ENCODE measurements at places on chromosomes 1 and 21.

DNA sequence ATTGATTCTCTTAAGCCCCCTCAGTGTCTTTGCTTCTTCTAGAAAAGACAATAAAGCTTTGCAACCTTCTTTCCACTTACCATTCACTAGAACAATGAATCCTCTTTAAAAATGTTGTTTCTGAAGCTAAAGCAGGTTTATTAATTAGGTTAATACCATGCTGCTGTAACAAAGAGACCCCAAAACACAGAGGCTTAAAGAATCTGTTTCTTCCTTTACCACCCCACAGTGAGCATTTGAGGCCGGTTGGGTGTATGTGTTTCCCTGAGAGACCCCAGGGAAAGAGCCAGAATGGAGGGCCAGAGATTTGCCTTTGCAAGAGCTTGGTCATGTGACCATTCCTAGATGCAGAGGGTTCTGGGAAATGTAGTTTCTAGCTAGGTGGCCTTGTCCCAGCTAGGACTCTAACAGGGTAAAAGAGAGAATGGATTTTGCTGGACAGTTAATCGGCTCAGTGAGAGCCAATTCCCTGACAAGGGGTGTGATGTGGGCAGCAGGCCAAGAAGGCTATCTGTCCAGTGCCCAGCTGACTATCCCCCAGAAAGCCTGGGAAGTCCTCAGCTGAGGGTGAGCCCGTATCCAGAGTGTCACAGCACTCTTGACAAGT is 191.8 kb upstream of the TMEM51 start:
- no peak for DNase-seq

GRCh38 chr1:62964141-62964540 is 180.2 kb downstream of the ATG4C start:
- DNase-seq, result no peak

DNA sequence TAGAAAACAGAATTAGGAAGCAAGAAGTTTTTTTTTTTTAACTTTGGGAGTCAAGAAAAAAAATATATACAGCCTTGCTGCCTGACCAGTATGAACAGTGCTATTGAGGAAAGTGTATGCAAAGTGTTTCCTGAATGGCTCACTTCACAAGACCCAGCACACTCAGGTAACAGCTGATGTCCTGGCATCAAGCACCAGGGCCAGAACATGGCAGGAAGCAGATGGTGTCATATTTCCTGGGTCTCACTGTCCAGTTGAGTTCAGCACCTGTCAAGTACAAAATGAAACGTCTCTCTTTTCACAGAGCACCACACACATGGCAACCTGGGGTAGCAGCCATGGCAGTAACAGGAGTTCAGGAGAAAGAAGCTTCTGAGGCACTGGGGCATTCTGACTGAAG is 372.3 kb downstream of the TTLL7 start:
- DNase-seq, result no peak

GRCh38 chr1:65253800-65254319 is 55.5 kb upstream of the DNAJC6 start:
- DNase-seq, result no peak

GRCh38 chr1:205658943-205659581 is 21.2 kb downstream of the SLC45A3 start:
- no peak for DNase-seq

GRCh38 chr1:248828845-248829244 is 3.1 kb upstream of the SH3BP5L start:
- DNase-seq, result peak; percentile 82

- DNase-seq, result no peak
These were observed 125.4 kb upstream of the TMEM51 start for GRCh38 chr1:15028102-15028501.

GRCh38 chr1:169741666-169742394 is 8.0 kb upstream of the SELE start:
- DNase-seq, result no peak

GRCh38 chr21:45470087-45470515 is 65.1 kb downstream of the COL18A1 start:
- no peak for DNase-seq

DNA sequence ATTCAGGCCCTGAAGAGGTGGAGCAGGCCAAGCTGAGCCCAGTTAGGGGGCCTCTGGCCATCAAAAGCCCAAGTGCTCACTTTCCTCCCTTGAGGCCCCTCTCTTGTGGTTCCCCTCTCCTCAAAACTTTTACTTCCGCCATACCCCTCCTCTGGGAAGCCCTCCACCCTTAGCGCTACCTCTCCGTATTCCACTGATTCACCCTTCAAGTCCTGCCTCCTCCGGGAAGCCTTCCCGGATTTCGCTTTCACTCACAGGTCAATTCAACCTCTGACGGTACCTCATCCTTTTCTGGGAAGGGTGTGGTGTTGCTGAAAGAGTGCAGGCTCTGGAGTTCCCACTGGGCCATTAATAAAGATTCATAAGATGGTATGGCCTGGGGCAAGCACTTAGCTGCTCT is 19.1 kb downstream of the SPOCD1 start:
- DNase-seq, result no peak

- DNase-seq, result no peak
These were observed 40.3 kb downstream of the HSF2BP start for GRCh38 chr21:43618940-43619339.

GRCh38 chr1:9153152-9153551 is 24.2 kb upstream of the GPR157 start:
- no peak for DNase-seq

DNA sequence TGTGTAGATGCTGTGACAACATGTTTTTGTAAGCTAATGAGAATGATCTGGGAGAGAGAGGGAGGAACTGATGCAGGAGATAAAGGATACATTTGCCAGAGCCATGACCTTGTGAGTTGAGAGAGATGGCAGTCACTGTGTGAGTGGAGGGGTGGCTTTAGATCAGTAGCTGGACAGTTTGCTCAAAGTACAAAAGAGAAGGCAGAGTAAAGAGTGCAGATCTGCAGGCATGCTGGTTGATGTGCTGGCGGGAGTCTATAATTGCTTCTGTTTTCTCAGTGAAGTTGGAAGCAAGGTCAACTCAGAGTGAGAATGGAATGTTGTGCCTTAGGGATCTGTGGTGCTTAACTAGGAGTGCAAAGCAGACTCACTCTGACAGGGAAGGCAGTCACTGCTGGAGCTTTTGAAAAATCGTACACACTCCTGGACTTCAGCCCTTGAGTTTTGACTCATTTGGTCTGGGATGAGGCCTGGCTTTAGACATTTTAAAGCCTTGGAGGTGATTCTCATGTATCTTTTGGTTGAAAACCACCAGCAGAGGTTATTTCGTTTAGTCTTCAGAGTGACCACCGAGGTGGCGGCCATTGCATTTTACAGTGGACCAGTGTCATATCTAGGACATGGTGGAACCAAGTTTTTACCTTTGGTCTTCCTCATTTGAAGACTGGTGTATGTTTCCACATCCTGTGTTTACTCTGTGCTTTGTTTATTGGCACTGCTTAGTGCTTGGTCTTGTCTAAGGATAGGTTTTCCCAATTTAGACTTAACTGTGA is 49.6 kb downstream of the MTR start:
- no peak for DNase-seq

DNA sequence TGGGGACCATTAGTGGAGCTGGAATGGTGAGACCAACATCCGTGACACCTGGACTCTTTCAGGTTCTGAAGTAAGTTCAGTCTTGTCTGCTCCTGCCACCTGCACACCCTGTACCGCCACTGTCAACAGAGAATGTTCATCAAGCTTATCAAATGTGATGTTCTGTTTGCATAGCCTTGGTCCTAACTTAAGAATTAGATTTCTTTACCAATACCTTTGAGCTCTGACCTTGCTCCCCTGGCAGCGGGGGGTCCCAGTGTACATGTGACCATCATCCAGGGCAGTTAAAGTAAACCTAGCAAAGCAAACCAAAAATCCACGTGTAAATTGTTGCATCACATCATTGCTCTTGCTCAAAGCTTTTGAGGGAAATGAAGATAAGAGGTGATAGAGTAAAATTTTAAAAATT is 14.5 kb downstream of the SLC25A33 start:
- DNase-seq, result no peak

All from SW 1271 (cell line).